ENCODE measurements at places on chromosomes 12 and 14.

DNA sequence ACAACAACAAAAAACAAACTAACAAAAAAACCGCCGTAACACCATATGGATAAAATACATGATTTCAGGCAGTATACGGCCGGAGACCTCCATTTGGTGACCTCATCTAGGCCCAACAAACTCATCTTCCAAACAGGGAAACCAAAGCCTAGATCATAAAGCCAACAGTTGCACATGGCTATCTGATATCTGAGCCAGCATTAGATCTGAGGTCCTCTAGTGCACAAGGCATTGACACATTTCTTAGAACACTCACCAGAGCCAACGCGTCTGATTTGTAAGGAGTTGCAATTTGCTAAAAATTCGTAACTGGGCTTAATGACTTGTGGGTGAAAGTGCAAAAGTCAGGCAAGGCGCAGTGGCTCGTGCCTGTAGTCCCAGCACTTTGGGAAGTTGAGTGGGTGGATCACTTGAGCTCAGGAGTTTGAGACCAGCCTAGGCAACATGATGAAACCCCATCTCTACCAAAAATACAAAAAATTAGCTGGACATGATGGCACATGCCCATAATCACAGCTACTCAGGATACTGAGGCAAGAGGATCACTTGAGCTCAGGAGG lies 42.0 kb upstream of the NUDT4 start:
- no peak for DNase-seq

DNA sequence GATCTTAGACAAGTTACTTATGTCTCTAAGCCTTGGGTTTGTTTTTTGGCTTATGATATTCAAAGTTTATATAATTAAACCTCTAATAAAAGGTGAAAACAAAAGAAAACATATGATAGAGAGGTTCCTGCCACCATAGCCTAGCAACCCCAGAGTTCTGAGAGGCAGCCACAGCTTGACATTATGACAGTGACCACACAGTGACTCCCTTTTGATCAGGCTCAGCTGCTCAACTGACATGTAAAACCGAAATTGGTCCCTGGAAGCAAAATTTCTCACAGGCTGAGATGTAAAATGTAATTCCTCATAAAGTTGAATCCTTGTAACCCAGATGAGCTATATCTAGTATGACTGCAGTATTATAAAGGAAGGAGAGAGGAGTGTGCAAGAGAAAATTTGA lies 108.5 kb downstream of the GCH1 start:
- DNase-seq, result no peak

- no peak for DNase-seq
These were observed 29.0 kb upstream of the MAX start for GRCh38 chr14:65131301-65131701.

DNA sequence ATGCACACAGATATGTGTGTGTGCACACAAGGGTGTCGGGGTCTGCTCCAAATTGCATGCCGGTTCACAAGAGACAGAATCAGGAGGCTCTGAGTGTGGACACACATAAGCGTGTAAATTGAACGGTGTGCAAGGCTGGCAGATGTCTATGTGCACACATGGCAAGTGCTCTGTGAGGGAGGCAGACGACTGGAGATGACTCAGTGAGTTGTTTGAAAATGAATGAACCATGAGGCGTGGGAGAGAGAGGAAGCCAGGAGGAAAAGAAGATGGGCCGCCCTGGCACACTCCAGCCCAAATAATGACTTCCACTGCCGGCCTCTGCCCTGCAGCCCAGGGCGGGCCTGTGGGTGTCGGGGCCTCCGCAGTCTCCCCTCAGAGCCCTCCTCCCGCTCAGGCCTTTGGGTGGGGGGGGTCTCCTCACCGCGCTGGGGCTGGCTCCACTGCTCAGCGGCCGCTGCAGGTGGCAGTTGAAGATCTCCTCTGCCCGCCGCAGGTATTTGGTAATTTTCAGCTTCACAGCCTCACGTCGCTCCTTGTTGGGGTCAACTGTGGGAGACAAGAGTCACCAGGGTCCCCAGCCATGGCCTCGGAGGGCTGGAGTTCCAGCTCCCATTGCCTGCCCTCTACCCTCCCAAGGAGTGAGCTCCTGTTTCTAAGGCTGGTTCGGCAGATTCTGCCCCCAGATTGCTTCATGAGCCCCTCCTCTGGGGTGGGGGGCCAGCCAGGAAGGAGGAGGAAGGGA lies 3.5 kb downstream of the RPS6KL1 start:
- DNase-seq, result no peak

- no peak for DNase-seq
These were observed 8.6 kb upstream of the ADSS1 start for GRCh38 chr14:104715416-104715815.

GRCh38 chr14:70842851-70843462 lies 33.6 kb upstream of the MAP3K9 start:
- no peak for DNase-seq

- DNase-seq, result no peak
These were observed 482 bp upstream of the IFI27L2 start for GRCh38 chr14:94129758-94130414.

- no peak for DNase-seq
These were observed 105.2 kb downstream of the BICD1 start for GRCh38 chr12:32211900-32212156.

- DNase-seq, result no peak
These were observed 544 bp upstream of the TDP1 start for GRCh38 chr14:89955022-89955744.

- DNase-seq, result no peak
These were observed 56.8 kb upstream of the CNOT2 start for GRCh38 chr12:70186436-70186835.

DNA sequence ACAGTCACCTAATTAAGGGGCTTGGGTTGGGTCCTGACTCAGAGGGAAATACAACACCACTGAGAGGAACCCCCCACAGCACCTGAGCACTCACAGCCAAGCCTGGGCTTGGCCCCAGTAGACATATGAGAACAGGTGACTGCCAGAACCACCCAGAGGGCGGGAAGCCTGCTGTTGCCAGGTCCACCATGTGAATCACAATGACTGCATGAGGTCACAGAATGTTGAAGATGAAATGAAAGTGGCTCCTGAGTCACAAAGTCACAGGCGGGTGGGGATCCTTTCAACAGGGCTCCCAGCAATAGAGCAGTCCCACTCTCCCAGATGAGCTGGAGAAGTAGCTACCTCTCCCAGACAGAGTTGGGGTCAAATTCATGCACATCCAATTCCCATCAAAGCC lies at the start of gene LRRC74A:
LRRC74A (plus strand) TSS at position 287 of the 400 bp plus-strand sequence. CDS start 290 bp downstream, outside the sequence.
- no peak for DNase-seq

GRCh38 chr14:79493081-79493645 lies 718.1 kb downstream of the DIO2 start:
- no peak for DNase-seq

DNA sequence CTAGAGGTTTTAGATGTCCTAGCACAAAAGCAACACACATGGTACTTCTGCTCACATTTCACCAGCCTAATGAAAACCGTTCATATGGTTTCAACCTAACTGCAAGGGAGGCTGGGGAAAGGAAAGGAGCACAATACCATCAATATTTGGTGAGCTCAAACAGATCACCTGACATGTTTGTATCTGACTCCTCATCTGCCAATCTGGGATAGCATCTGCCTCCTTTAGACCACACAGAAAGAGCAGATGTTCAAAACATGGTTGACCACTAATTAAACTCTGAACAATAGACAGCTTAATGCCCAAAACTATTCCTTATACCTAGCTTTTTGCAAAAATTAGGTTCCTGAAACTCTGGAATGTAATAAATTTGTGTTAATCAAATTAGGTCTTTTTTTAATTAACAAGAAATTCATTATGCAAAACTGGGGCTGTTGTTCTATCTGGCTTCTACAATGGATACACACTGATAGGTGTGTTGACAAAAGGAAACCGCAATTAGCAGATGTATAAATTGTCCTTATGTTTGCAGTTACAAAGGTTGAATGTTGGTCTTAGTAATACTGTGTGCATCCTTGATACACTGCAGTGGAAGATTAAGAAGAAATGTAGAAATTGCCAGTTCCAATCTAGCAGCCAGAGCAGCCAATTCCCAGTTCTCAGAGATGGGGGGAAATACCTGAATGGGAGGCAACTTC lies 89.3 kb downstream of the DUSP6 start:
- no peak for DNase-seq

DNA sequence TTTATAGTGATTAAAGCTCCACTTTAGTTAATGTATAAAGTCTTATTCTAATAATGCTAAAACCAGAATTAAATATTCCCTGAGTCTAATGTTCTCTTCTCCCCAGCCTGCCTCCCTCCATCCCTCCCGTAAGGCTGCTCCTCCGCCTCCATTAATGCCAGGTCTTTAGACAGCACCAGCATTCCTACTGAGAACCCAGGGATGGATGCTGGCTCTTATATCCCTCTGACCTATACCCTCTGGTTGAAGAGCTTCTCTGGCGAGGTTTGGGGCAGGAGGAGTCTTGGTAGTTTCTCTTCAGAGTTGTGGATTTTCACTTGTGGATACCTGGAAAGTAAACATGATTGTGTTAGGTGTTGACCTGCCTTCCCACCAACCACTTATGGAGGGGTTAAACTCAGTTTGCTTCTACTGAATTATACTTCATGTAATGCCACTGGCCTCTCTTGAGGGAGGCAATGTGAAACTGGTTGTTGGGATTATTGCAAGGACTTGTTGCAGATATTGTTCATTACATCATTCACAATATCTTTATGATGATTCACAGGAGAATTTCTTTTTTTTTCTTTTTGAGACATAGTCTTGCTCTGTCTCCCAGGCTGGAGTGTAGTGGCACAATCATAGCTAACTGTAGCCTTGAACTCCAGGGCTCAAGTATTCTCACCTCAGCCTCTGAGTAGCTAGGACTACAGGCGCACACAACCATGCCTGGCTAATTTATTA lies 11.1 kb upstream of the SMAGP start:
- DNase-seq, result no peak

DNA sequence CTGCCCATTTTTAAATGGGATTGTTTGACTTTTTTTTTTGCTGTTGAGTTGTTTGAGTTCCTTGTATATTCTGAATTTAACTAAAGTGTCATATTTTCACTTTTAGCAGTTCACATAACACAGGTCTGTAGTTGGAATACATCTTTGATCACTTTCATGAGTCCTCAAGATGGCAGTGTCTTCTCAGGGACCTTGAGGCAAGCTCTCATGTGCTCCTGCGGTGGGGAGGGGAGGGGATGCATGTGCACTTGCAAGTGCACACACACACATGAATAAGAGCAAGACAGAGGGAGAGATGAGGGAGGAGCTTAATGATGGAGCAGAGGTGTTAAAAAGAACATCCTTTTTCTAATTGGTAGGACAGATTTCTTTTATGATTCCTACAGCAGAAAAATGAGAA lies 291.4 kb upstream of the OR4E1 start:
- DNase-seq, result no peak

GRCh38 chr12:65387396-65387795 lies 108.9 kb downstream of the MSRB3 start:
- DNase-seq, result no peak

- no peak for DNase-seq
These were observed 89.6 kb upstream of the SOX5 start for GRCh38 chr12:24039113-24039525.

DNA sequence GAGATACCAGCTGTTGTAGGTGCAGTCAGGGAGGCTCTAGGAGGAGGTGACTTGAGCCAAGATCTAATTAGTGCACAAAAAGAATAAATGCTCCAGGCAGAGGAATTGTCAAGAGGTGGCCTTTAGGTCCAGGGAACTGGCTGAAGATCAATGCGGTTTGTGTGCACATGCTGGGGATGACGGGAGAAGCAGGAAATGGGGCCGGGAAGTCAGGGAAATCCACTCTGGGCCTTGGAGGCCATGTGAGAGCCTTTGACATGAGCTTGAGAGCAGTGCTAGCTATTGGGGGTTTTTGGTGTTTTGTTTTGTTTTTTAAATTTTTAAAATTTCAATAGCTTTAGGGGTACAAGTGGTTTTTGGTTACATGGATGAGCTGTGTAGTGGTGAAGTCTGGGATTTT lies 67.4 kb downstream of the MVK start:
- DNase-seq, result no peak

- no peak for DNase-seq
These were observed 20.1 kb upstream of the ANO2 start for GRCh38 chr12:5964913-5965900.

DNA sequence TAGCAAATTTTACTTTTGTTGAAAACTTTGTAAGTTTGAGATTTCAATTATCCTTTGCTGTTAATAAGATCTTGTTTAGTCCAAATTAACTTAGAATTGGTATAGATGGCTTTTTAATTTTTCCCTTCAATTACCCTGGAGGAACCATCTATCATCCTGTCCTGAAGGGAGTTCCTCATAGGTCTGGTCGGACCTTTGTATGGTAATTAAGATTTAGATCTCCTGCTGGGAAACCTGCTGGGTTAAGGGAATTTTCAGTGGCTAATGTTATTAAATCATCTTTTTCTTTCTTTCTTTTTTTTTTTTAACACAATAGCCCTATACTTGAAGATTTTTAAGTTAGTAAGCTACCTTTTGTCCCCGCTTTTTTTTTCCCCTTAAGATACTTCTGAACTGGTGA lies 63.0 kb upstream of the PRMT8 start:
- DNase-seq, result no peak

GRCh38 chr12:31119192-31119802 lies 45.6 kb downstream of the DDX11 start:
- DNase-seq, result no peak

- no peak for DNase-seq
These were observed 10.0 kb upstream of the IL26 start for GRCh38 chr12:68235576-68235975.

GRCh38 chr12:126201981-126202537 lies 1136.8 kb downstream of the AACS start:
- no peak for DNase-seq

- DNase-seq, result no peak
These were observed 31.9 kb downstream of the IL31 start for GRCh38 chr12:122141911-122142725.

DNA sequence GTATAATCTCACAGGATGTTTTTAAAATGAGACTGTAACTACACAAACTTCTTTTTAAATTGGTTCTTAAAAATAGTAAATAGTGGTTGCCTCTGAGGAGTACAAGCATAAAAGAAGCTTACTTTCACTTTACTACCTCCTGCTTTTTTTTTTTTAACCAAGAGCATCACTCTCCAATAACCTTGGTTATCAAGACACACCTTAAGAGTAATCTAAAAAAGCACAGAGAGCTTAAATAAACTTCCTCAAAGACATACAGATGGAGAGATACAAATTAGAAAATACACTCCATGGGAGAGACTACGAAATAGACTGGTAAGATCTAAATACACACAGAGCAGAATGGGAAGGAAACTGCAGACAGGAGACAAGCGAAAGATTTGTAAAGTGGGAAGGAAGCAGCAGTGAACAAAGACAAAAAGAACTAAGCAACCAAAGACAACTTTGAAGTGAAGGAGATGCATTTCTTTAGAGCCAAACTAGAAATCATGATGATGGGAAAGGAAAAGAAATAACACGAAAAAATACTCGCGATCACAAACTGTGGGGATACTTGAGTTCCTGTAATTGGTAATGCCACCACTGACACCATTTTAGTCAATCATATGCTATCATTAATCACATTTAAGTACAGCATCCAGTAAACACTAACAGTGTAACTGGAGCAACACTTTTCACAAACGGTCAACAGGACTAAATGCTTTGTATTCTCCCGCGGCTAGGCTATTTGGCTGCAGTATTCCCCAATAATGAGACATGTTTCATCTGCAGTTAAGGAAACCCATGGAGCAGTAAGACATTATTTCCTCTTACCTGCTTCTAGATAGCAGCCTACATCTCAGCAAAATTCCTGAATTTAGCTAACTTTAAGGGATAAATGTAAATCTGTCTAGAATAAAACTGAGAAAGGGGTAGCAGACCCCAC lies 8.2 kb downstream of the SINHCAF start:
- DNase-seq, result no peak

- no peak for DNase-seq
These were observed 124.4 kb upstream of the KRR1 start for GRCh38 chr12:75635606-75636444.
